ENCODE measurements at places on chromosomes 3 and 15.
A peak's percentile ranks its signal among the peaks of the same experiment; 100 is the strongest.

GRCh38 chr15:89243046-89243690, 611 bp upstream of the FANCI start:
- no peak for DNase-seq

- DNase-seq: no peak
Measured at GRCh38 chr15:67143646-67144045, 78.2 kb downstream of the SMAD3 start.

- DNase-seq: no peak
Measured at GRCh38 chr3:9883706-9884554, 3.9 kb upstream of the CIDEC start.

DNA sequence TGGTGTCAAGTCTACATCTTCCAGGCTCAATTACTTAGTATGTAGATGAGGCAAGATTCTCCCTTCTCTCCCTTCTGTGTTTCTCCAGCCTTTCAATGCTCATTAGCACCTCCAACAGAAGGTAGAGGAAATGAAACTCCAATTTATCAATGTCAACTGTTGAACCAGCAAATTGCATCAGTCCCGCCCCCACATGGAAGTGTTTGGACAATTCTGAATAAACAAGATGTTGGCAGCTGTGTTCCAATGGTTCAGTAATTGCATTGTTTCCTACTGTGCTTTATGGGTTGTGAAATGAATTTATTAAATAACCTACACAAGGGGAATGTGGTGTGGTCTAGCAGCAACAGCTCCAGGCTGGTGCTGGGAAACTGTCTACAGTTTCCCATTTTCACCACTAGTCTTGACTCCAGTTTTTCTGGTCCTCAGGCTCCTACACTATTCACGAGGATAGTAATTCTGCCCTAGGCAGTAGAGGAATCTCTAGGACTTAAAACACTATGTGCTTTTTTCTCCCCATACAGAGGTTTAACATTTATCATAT, 91.9 kb downstream of the MB21D2 start:
- DNase-seq: no peak

GRCh38 chr3:186614597-186615483, 2.0 kb downstream of the AHSG start:
- peak; percentile 81 for DNase-seq

GRCh38 chr15:78077871-78078210, 330 bp upstream of the TBC1D2B start:
- DNase-seq: no peak

GRCh38 chr15:75578173-75578947, 755 bp downstream of the PTPN9 start:
- DNase-seq: no peak

- no peak for DNase-seq
Measured at GRCh38 chr3:81891055-81891895, 129.8 kb upstream of the GBE1 start.

DNA sequence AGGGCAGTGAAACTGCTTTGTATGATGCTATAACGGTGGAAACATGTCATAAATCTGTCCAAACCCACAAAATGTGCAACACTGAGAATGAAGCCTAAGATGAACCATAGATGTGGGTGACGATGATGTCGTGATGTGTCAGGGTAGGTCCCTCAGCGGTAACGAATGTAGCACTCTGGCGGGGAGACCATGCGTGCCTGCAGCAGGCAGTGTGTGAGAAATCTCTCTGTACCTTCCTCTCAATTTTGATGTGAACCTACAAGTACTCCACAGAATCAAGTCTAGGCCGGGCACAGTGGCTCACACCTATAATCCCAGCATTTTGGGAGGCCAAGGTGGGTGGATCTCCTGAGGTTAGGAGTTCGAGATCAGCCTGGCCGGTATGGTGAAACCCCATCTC, 268.2 kb upstream of the LYSMD4 start:
- no peak for DNase-seq

All from iPS DF 6.9 (cell line).